ENCODE measurements at places on chromosomes 4 and X. TPM values are rescaled to one million over a fixed set of nuclear protein-coding genes. Genes with fewer than 3 reads are reported as not detected.

The HTATSF1 gene
- 24.2 TPM for total RNA-seq

The IDH3G gene
- total RNA-seq: 69.0 TPM

DNA sequence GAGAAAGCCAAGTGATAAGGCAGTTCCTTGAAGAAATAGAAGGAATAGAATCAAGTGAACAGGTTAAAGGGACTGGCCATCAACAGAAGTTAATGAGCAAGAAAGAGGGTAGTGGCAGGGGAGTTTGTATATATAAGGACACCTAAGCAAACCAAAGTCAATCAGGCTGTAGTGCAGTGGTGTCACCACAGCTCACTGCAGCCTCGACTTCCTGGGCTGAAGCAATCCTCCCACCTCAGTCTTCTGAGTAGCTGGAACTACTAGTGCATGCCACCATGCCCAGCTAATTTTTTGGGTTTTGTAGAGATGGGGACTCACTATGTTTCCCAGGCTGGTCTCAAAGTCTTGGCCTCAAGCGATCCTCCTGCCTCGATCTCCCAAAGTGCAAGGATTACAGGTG lies 15.9 kb downstream of the ACOT9 start:
- no peak for DNase-seq

- DNase-seq: no peak
These were observed 160.7 kb downstream of the DHX15 start for GRCh38 chr4:24423670-24424069.

- DNase-seq: no peak
These were observed 13.4 kb upstream of the PCSK1N start for GRCh38 chrX:48848847-48849246.
